ENCODE measurements at places on chromosomes 1 and 21.
A peak's percentile ranks its signal among the peaks of the same experiment; 100 is the strongest.

DNA sequence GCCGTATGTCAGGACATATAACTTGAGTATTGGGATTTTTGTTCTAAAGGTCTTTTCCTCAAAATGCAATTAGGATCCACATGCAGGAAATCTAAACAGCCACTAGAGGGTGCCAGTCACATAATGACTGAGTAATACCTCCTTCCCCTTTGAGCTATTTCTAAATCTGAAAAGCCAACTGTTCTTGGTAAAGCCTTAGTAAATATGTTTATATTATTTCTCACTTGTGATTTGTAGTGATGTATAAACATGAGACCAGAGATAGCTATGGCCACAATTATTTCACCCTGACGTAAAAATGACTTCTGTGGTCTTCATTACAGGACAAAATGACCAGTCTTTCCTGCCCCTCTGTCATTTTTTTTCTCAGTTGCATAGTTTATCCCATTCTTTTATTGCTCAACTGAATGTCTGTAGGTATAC lies 41.0 kb upstream of the DR1 start:
- DNase-seq, result peak; percentile 50

GRCh38 chr21:17050156-17050555 lies 462.7 kb upstream of the CXADR start:
- no peak for DNase-seq

GRCh38 chr1:88873737-88874349 lies 17.5 kb downstream of the GTF2B start:
- DNase-seq, result no peak

GRCh38 chr1:166701603-166702100 lies 137.6 kb upstream of the POGK start:
- no peak for DNase-seq

DNA sequence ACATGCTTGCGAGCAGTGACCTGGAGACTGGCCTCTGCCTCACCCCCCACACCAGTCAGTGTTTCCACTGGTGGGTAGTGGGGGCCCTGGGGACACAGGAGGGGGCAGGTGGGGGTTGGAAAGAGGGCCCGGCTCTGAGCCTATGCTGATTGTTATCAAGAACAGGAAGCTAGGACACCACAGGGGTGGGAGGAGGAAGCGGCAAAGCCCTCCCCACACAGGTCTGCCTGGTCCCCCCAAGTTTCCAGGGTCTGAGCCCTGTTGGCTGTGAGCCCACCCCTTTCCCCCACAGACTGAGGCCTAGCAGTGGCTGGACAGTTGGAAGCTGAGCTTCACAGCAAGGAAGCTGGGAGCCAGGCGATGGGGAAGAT lies 1.6 kb upstream of the PTPN7 start:
- no peak for DNase-seq

GRCh38 chr1:220882061-220882891 lies 3.0 kb downstream of the HLX start:
- DNase-seq, result no peak

DNA sequence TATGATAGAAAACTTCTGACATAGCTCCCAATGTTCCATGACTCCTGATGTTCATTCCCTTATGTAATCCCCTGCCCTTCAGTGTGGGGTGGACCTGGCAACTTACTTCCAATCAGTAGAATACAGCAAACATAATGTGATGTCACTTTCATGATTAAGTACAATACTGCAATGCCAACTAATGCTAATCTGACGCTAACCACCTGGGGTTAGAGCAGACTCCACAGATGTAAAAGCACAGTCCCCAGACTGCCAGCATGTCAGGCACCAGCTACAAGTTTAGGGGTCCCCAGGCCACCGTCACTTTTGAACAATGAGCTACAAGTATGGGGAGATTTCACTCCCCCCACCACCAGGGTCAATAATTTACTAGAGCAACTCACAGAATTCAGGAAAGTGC lies 32.3 kb upstream of the FBXO28 start:
- no peak for DNase-seq

GRCh38 chr1:27478098-27478497 lies 11.9 kb downstream of the WASF2 start:
- DNase-seq, result no peak

DNA sequence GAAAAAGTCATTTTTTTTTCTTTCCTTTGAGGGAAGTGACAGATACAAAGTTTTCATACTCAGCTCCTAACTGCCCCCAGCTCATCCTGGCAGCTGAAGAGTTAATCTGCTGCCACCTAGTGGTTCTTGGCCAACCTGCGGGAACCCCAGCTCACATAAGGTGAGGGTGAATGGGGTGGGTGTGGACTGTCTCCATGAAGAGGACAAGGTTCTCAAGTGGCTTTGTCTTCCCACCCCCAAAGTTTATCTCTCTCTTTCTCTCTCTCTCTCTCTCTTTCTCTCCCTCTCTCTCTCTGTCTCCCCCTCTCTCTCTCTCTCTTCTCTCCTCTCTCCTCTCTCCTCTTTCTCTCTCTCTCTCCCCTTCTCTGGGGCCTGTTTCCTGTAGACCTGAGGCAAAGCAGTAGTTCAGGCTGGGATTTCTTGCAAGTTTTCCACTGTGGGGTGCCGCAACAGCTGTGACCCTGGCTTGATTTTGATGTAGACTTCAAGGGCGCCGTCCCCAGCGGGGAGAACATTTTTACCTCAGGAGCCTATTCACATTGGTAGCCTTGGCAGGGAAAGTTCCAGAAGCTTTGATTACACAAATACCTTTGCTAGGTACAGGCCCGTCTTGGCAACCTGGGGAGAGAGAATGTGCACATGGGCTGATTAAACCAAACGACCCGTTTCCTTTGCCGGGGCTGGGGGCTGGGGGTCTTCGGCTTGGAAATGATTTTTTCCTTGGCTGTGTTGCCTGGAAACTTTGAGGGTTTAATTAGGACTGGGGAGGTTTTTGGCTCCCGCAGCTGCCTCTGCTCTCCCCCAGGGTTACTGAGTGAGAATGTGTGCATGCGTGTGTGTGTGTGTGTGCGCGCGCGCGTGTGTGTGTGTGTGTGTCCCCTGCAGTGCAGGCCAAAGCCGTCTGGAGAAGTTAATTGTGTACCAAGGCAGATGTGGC lies 135.9 kb downstream of the TM2D1 start:
- peak; percentile 31 for DNase-seq

Data from SW 1271 (cell line).